Astrocyte of the spinal cord (primary cell): ENCODE measurements at places on chromosomes 4 and X.

DNA sequence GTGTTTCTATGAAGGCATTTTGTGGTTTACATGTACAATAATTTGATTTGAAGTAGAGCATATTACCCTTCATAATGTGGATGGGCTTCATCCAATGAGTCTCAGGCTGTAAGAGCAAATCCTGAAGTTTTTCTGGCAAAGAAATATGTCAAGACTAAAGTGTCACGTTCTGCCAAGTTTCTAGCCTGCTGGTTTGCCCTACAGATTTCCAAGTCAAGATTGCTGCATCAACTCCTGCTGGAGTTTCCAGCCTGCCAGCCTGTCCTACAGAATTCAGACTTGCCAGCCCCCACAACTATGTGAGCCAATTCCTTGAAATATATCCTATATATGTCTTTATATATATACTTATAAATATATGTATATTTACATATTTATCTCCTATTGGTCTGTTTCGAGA, 70.0 kb upstream of the RLIM start:
- DNase-seq, result no peak

- DNase-seq, result no peak
Measured at GRCh38 chr4:137640156-137640837, 108.0 kb upstream of the PCDH18 start.

DNA sequence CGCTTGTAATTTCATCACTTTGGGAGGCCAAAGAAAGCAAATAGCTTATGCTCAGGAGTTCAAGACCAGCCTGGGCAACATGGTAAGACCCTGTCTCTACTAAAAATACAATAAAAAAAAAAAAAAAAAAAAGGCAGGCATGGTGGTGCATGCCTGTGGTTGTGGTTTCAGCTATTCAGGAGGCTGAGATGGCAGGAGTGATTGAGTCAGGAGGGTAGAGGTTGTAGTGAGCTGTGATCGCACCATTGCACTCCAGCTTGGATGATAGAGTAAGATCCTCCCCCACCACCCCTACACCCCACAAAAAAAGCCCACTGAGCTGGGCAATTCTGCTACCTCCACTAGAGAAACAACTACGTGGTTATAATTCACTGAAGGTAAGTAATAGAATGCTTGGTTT, 118.8 kb upstream of the PCDH18 start:
- DNase-seq, result peak; percentile 76

DNA sequence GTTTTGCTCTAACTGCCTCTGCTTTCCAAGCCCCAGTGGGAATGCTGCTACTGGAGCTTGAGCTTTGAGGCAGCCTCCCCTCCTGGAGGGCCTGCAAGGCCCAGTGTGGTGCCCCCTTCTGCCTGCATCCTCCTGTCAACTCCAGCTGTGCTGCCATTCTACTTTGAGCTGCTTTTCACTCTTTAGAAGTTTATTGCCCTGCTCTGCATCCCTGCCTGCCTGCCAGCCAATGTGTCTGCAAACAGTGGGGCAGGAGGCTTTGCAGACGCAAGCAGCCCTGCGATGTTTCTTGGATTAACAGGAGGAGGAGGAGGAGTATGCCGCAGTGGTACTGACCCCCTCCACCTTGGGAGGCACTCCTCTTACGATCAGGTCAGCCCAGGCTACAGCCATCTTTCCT, 16.4 kb downstream of the TMEM31 start:
- no peak for DNase-seq

DNA sequence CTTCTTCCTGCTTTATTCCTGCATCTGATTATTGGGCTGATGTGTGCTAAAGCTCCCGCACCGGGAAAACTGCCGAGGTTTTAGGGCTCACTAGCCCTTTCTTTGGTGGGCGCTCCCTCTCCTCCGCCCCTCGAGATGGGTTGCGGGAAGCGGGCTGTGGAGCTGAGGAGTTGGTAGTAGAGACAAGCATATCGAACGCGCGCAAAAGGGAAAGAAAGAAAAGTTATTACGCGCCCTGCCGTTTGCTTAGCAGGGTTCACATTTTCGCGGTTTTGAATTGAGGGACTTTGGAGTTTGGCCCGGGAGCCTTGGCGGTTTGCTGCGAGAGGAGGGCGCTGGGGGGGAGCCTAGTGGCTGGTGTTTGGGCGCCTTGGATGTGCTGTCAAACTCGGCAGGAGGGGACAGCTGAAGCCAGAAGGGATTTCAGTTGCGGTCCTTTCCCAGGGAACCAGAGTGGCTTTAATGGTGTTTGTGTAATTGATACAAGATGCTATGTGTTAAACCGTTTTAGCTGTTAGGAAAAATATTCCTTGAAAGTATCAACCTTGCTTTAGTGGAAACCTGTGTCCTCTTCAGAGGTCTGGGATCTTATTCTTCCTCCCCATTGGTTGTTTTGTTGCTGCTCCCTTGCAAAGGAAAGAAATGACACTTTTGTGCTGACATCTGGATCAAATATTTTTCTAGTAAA, 1.1 kb downstream of the GAB1 start:
- peak; percentile 77 for DNase-seq
